ENCODE measurements at places on chromosomes 13 and 19.
A peak's percentile ranks its signal among the peaks of the same experiment; 100 is the strongest.

GRCh38 chr19:46783670-46784069, 4.7 kb downstream of the SLC1A5 start:
- DNase-seq: no peak

DNA sequence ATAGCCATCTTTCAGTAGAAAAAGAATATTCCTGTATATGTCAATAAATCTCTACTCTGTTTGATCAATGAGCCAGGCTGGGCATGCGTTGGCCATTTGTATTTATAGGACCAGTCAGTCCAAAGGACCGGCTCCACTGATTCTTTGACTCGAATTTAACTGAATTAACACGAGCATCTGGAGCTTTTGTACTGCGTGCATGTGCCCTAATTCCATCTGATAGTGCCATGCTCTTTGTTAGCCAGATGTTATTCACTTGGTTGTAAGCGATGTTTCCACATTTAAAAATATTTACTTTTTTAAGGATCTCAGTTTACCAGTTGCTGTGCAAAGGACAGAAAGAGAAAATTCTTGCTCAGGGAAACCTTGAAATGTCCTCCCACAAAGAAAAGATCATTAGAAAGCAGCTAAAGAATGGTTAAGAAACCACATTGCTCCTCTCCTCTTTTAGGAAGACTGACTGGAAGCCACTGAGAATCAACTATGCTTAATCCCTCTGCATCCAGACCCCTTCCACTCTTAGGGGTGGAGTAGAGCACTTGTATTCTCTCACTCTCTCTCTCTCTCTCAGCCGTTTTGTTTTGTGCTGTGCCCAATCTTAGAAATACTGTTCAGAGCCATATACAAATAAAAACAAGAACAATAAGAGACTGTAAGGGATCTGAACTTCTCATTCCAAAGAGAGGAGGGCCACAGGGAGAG, 165.8 kb downstream of the DCLK1 start:
- no peak for DNase-seq

GRCh38 chr19:6736169-6736916, 1.0 kb downstream of the GPR108 start:
- DNase-seq: peak; percentile 93

- no peak for DNase-seq
These were observed 36.8 kb upstream of the GAS6 start for GRCh38 chr13:113900646-113901045.

- DNase-seq: no peak
These were observed 221.7 kb downstream of the RFC3 start for GRCh38 chr13:34039678-34040077.

DNA sequence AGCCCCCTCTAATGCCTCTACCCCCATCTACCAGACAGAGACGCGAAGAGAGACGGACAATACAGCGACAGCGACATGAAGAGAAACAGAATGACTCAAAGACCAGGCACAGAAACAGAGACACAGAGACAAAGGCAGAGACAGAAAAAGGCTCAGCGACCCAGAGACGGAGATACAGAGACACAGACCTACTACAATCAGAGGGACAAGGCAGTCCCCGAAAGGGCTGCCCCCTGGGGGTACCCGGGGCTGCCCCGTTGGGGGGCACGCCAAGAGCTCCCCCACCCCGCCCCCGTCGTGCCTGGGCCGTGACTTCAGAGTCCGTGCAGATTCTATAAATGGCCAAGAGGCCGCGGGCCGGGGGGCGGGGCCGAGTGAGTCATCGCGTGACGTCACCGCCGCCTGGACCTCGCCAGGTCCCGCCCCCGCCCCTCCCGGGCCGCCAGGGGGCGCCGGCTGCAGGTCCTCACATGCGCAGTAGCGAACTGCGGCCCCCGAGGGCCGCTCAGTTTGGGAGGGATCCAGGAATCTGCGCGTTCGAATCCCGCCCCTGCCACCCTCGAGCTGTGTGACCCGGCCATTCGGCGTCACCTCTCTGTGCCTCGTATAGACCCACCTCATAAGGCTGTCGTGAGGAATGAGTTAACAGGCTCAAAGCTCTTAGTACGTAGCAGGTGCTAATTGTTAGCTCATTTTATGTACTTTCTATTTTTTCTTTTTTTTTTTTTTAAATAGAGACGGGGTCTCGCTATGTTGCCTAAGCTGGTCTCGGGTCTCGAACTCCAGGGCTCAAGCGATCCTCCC, 2.7 kb upstream of the CNN1 start:
- peak; percentile 71 for DNase-seq

GRCh38 chr19:51660975-51661600, 14.5 kb upstream of the SIGLEC14 start:
- peak; percentile 61 for DNase-seq

DNA sequence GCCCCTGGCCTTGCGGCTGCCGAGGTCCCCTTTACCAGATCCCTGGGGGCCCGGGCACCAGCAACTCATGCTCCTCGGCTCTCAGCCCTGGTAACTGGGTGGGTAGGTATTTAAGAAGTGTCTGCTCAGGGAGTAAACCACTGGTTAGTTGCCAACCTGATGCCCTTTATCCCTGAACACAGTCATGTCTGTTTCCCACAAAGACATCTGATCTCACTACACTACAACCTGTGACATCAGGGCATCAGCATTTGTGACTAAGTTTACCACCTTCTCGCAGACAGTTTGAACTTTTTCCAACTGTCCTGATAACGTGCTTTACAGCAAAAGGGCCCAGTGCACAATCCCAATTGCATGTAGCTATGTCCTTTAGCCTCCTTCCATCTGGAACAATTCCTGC, 22.0 kb downstream of the GGACT start:
- no peak for DNase-seq

DNA sequence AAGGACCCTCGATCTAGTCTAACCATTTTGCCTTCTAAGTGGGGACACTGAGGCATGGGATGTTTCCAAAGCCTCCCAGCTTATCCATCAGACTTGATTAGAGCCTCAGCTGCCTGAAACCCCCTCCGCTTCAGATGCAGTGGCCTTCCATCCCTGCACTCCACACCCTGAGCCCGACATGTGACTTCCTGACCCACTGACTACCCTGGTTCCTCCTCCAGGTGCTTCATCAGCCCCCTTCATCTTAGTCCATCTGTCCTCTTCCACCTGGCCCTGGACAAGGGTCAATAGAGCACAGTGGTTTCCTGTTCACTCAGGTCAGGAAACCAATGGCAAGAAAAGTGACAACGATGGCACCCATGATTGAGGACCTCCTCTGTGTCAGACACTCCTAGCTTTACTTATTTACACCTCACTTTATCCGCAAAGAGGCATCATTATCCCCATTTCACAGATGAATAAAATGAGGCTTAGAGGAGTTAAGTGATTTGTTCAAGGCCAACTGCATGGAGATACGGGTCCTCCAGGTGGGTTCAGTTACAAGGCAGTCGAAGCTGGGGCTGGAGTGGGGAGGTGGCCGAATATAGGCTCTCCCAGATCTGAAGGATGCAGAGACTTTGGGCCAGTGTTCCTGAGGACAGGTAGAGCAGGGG, 81.6 kb upstream of the TM9SF2 start:
- no peak for DNase-seq

DNA sequence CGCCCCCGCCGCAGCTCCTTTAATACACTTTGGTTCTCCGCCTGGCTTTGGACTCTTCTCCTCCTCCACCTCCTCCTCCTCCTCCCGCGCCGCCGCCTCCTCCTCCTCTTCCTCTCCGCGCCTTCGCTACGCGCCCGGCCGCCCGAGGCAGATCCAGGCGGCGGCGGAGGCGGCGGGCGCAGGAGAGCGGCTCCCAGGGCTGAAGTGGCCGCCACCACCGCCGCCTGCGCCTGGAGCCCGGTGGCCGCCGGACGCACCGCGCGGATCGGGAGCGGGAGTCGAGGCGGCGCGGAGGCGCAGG, at the start of gene ZIC2:
Gene ZIC2 (plus strand): TSS at position 50 of the 301 bp plus-strand sequence. CDS start 281 bp downstream, outside the sequence.
- DNase-seq: no peak

GRCh38 chr19:43560687-43561086, 14.6 kb downstream of the XRCC1 start:
- no peak for DNase-seq

DNA sequence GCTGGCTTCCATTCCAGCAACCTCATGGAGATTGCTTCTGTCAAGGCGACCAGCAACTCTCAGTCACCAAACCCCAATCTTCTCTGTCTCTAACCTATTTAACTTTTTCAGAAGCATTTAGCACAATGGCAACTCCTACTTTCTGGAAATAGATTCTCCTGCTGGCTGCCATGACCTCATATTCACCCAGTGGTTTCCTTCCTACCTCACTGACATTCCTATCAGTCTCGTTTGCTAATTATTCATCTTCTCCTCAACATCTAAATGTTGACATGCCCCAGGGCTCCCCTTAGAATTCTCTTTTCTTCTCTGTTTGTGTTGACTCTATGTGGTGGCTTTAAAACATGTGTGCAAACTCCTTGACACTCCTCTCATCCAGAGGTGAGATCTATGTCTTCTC, 106.7 kb downstream of the OLFM4 start:
- DNase-seq: no peak

DNA sequence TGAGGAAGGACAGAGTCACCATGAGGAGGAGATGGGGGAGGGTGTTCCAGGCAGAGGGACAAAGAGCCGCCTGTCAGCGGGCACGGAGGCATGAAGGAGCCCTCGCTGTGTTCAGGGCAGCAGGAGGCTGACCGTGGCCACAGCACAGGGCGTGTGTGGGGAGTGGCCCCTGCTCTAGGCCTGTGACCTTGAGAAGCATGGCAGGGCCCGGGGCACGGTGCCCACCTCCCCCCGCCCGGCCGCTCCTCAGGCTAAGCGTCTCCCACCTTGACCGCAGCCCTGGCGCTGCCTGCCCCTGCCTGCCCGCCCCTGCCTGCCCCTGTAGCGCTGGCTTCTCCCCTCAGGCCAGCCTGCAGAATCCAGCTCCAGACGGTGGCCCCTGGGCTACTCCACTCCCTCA, 11.6 kb downstream of the MAP2K2 start:
- DNase-seq: no peak

GRCh38 chr19:14030997-14031718, 404 bp upstream of the IL27RA start:
- DNase-seq: peak; percentile 78

DNA sequence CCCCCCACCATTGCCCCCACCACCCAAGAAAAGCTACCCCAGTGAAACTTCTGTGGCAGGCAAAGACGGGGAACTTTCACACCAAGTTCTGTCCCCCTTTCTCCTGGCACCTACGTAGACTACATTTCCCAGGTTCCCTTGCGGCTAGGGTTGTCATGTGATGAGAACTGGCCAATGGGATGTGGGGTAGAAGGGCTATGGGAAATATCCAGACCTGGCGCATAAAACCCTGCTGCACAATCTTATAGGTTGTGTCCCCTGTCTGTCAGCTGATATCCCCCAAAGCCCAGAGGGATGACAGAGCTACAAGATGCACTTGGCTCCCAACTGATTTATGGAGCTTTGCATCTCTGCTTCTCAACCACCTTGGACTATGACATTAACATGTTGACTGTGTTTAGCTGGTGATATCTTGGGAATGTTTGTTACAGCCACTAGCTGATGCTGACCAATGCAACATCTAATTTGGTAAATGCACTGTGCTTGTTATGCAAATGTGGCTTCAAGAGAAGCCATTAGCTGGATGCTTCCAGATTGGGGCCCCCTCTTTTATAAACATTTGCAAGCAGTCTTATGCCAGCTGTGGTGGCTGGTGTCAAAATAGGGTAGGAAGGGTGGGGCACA, 6.1 kb downstream of the SH2D3A start:
- no peak for DNase-seq

GRCh38 chr19:39645800-39646411, 9.8 kb upstream of the LGALS16 start:
- DNase-seq: peak; percentile 24

GRCh38 chr19:2558543-2558942, 82.6 kb downstream of the GADD45B start:
- DNase-seq: no peak

DNA sequence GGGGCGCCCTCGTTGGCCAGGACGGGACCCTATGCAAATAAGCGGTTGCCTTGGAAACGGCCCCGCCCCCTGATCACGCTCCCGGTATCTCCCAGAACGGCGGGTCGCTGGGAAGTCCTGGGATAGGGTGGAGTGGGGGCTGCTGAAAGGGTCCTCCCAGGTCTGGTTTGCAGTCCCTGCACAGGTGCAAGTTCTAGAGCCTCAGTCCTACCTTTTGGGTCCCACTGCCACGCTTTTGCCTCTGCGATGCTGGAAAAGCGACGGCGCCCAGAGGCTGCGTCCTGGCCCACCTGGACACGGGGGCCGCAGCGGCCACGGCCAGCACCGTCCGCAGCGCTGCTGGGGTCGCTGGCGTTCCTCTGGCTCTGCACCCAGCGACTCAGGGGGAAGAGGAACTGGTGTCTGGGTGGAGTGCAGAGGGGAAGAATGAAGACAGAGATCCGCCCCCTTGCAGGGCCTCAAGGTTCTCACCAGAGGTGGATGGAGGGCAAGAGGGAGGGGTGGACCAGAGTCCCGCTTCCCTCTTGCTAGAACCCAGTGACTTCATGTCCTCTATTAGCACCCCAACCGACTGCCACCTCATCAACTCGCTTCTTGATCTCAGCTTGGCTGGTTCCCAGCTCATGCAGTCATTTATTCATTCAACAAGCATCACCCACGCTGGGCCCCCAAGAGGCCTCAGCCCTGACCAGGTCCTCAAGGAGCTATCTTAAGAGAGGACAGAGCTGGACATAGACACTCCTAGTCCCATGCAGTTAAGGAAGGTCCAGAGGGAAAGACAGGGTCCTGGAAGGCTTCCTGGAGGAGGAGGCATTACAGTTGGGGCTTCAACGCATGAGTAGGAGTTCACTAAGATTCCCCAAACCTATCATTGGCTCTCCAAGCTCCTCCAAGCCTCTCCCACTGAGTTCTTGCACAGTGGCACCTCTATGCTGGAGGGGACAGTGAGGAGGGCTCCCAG, at the start of gene LRRC25:
Gene LRRC25 (minus strand): TSS at position 381 of the 961 bp plus-strand sequence. CDS start 659 bp downstream, outside the sequence.
- DNase-seq: no peak

GRCh38 chr19:36032251-36033104, at the start of gene CLIP3:
TSS of gene CLIP3 (minus strand) at chr19:36032873. CDS start at chr19:36032357, 516 bp downstream.
- peak; percentile 47 for DNase-seq

GRCh38 chr19:46209051-46209450, 20.5 kb upstream of the IGFL1 start:
- no peak for DNase-seq

GRCh38 chr19:19489804-19490204, 25.5 kb downstream of the TSSK6 start:
- no peak for DNase-seq

DNA sequence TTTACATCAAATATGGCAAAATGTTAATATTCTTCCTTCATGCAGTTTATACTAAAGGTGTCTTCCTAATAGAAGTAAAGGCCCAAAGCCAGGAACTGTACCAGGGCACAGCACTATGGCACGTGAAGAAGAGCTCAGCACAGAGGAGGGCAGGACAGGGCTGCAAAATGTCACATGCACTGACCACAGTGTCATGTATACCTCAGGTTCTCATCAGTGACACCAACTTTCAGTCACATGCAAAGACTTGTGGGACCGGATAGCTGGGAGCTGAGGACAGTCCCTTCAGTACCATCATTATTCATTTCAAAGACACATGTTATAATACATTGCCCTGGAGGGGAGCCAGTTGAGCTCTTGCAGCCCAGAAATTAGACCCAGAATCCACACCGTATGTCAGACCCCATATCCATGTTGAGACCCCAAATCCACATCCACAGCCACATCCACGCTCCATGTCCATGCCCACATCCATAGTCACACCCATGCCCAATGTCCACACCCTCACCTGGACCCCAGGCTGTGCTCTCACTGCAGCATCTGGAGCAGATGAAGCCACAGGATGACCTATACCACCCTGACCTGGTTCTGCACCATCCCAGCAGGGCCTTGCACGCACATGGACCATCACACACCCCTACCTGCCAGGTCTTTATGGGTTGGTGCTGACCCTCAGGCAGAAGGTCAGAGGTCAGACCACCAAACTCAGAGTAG, 111.8 kb downstream of the TUBA3C start:
- no peak for DNase-seq

GRCh38 chr13:95275322-95276036, 25.8 kb downstream of the ABCC4 start:
- no peak for DNase-seq

GRCh38 chr13:79245937-79246577, 160.0 kb downstream of the RBM26 start:
- no peak for DNase-seq
